Suppressor macrophage treated with lipopolysaccharide for 1 hour (primary cell): ENCODE measurements at places on chromosomes 3 and 15.
A peak's percentile ranks its signal among the peaks of the same experiment; 100 is the strongest.

DNA sequence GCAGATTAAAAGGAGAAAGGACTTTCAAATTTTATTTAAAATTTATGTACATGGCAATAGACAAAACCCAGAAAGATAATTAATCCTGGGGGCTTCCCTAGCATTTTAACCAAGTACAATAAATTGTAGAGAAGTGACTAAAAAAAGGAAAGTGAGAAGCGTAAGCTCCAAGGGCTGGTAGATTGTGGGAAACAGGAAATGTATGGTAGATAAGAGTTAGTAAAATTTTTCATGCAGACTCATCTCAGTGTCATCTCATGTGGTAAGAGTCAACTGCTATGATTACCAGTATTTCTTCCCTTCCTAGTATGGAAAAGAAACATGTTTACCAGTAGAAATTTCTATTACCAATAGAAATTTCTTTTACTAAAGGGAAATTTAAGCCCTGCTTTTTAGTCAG lies 464.3 kb upstream of the AGTR1 start:
- DNase-seq, result no peak

- DNase-seq, result no peak
These were observed 1026.2 kb upstream of the NR2F2 start for GRCh38 chr15:95304151-95304946.

- DNase-seq, result no peak
These were observed 35.4 kb downstream of the AKAP13 start for GRCh38 chr15:85415783-85416182.

GRCh38 chr3:83842511-83842910 lies 1116.3 kb upstream of the CADM2 start:
- no peak for DNase-seq

DNA sequence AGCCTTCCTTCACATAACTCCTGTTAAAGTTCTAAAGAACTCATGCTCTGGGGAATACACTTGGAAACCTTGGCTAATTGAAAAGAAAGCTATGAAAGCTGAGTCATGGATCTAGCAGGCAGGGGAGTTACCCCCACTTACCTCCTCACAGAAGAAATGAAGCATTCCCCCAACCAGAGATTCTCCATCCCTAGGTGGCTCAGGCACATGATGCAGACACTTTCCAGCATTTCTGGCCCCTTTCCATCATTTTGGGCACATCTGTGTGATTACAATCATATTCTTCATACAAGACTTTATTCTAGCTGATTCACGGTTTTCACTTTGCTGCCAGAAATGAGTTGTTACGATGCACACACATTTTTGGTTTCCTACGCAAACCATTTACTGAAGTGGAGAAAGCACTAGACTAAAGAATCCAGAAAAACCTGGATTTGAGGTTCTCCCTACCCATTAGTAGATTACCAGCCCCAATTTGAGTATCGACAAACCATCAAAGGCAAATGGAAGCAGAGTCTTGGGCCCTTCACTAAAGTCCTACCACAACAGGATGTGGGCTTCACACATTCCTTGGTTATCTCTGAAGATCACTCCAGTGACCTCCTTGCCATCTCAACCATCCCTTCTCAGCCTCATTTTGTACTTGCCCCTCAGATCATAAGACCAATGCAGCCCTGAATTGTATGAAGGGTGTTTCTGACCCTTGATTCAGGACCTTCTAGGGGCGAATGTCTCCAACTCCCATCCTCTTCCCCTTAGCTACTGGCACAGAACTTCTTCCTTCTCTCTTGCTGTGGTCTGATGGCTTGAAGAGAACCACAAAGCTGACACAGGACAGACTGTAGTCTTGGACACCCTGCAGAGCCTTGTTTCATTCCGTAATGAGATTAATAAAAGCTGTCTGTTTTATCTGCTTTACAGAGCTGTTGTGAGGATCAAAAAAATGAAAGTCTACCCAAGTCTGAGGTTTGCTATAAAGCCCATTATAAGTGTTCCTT lies 42.5 kb upstream of the SNRK start:
- no peak for DNase-seq

- peak; percentile 62 for DNase-seq
These were observed 101.6 kb downstream of the ZPLD1 start for GRCh38 chr3:102536456-102536855.

GRCh38 chr15:75844629-75845335 lies 1.5 kb downstream of the UBE2Q2 start:
- no peak for DNase-seq

GRCh38 chr3:36700537-36701248 lies 63.7 kb downstream of the DCLK3 start:
- peak; percentile 65 for DNase-seq

DNA sequence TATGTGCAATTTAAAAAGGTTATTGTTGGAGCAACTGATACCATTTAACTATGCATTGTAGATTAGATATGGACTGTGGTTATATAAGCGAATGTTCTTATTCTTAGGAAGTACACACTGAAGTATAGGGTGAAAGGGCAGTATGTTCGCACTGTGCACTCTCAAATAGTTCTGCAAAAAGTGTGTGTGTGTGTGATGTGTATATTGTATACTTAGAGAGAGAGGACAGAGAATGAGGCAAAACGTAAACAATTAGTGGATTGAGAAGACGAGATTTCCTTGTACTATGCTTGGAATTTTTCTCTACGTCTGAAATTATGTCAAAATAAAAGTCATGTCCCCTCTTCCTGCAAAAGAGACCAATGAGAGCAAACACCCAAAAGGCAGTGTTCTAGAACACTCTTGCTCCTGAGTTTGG lies 30.4 kb downstream of the LSM3 start:
- DNase-seq, result no peak

- DNase-seq, result no peak
These were observed 44.0 kb downstream of the TPRA1 start for GRCh38 chr3:127546554-127546953.

DNA sequence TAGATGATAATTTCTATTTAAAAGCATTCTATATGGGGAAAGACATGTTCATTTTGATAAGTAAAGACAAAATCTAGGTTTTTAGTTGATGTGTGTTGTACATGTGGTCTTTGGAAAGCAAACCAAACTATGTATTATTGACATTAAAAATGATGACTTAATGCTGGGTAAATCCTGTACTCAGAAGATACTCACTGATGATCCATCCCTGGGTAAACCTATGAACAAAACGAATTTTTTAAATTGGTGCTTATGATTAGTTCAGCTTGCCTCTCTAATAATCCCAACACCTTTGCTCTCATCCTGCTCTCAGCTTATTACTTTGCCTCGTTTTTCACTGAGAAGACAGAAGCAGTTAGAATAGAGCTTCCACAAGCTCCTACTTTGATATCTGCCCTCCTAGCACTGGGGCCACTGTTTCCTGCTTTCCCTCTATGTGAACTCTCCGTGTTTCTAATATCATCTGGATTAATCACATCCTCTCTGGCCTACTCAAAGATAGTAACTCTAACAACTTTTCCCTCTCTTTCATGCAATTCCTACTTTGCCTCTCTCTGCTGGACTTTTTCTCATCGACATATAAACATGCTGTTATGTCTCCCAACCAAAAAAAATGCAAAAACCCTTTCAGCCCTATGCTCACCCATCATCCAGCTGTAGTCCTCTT lies 29.3 kb downstream of the RARRES1 start:
- no peak for DNase-seq

DNA sequence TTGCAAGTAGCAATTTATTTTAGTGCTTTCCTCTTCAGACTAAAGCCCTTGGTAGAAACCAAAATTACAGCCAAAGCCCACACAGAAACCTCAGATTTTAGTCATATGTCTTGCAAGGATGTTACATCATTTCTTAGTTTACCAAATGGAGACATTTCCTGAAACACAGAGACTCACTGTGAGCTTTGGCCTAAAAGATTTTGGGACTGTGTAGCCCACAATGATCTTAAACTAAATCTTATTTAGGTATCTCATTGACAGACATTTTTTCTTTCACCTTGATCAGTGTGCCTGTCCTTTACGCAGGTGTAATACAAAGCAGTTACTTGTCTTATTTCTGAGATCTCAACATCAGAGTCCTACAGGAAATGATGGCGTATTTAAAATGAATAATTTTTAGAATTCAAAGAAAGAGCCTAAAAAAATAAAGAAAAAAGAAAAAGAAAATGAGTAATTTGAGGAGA lies 27.8 kb upstream of the AP4E1 start:
- DNase-seq, result peak; percentile 92

DNA sequence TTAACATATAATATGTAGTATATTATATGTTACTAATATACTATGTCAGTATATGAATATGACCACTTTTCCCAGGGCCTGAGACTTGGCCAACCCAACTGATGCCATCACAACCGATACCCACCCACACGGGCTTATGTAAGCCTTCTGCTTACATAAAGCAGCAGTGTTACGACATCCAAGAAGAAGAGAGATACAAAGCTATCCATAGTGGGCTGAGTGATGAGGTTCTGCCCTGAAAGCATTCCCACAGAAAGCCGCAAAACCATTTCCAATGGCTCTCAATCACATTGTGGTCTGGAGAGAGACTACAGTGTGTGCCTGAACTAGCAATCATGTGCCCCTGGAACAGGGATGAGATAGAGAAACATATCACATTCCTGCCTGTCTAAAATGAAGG lies 177.9 kb downstream of the PLOD2 start:
- DNase-seq, result no peak

GRCh38 chr3:59432665-59433064 lies 382.8 kb upstream of the CFAP20DC start:
- peak; percentile 14 for DNase-seq

DNA sequence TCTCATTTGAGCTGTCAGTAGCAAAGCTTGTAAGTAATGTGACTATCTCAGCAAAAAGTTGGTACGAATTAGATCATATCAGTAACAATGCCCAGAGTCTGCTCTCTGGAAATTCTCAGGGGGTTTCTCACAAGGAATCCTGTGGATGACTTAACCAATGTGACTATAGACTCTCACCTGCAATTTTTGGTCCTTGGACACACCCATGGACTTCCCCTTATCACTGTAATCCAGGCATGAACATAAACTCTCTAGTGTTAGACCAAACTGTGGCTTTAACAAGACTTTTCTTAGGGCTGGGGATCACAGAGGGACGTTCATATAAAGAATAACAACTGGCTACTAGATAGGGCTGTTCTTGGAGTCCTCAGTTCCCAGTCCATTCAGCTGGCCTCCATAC lies 3.9 kb upstream of the ZNF80 start:
- no peak for DNase-seq

GRCh38 chr3:52530918-52531826 lies 2.5 kb downstream of the NT5DC2 start:
- no peak for DNase-seq

DNA sequence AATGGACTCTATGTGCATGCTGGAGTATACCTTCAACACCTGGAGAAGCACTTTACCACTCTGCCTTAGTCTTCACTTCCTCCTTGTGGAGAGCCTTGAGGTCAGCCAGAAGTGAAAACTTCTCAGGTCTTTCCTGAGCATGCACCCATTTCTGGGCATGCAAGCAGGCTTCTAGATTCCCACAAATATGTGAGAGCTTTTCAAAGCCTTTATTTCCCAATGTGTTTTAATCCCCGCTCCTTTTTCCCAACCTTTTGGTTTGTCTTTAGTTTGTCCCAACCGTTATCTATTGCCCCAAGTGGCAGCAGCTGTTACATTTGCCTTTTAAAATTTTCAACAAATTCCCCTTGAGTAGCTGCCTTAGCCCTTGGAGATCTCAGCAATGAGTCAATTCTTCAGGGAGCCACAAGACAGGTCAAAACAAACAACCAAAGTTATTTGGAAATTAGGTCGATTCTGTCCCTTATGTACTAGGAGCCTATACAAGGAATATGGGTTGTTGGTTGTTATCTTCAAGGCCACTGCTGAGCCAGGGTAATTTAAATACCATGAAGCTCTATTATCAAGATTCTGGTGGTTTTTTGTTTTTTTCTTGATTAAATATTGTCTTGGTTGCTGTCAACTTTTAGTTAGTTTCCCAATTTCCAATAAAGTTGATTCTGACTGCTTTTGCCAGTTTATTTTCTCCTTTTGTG lies 44.4 kb downstream of the LSM3 start:
- no peak for DNase-seq

DNA sequence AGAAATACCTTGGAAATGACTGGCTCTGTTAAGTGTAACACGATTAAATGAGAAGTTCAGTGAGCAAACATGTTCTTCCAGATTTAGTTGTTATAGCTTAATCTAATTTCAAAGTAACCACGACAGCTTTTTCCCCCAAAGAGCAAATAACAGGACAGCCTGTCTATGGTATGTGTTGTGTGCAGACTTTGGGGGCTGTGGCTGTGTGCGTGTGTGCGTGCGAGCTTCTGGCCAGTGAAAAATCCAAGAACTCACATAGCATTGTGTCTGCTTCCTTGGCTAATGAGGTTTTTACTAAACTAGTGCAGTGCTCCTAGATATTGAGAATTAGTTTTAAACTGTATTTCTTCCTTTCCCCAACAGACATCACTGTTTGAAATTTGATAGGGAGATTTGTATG lies 167.1 kb downstream of the CACNA1D start:
- DNase-seq, result no peak

GRCh38 chr15:88651971-88652370 lies 13.2 kb downstream of the ISG20 start:
- peak; percentile 31 for DNase-seq

DNA sequence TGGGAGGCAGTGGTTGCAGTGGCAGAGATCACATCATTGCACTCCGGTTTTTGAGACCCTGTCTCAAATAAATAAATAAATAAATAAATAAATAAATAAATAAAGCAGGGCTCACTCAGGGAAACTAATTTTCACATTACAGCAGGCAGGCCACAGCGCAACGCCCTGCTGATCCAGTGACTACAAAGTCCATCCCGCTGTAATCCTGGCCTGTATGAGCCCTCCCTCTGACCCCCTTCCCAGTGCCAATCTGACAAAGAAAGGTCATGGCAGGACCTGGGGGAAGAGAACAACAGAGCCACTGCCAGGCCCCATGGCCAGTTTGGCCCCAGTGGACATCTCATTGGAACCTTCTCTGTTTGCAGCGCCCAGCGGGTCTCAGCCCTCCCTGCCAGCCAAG lies 9.3 kb downstream of the SH3BP5 start:
- DNase-seq, result no peak

DNA sequence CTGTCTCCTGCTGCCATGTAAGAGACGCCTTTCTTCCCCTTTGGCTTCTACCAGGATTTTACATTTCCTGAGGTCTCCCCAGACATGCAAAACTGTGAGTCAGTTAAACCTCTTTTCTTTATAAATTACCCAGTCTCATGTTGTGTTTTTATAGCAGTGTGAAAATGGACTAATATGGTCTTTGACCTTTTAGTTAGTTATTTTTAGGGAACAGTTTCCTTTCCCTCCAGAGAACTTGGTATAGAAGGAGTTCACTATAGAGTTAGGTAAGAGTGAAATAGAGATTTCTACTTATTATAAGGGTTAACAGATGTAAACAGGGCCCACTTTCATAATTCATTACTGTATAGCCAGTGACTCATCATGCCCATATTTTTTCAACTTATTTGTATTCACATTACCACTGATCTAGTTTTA lies 170.9 kb downstream of the UNC13C start:
- DNase-seq, result peak; percentile 5

GRCh38 chr15:52466134-52466701 lies 62.5 kb downstream of the MYO5A start:
- peak; percentile 86 for DNase-seq

GRCh38 chr3:66795365-66795764 lies 202.7 kb upstream of the KBTBD8 start:
- DNase-seq, result no peak
